AG04450 (cell line): ENCODE measurements at places on chromosomes 2 and 18.

DNA sequence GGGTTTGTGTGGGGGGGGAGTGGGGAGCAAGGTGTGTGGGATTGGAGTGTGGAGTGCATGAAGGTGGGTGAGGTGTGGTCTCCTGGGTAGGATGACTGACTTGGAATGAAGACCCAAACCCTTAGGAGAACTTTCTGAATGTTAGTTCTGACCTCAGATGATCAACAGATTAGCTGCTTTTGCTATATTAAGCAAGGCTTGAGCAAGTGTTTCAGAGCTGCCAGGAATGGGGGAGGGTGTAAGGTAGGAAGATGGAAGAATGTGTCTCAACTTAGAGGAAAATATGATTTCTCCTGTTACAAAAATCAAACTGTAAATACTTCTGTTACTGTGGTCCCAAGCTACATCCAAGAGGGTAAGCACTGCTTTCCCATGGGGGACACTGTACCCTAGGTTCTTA lies 273.6 kb downstream of the TGIF1 start:
- DNase-seq = no peak

- no peak for DNase-seq
Measured at GRCh38 chr2:40752796-40753195, 300.9 kb upstream of the SLC8A1 start.

GRCh38 chr2:171169839-171170238 lies 9.1 kb upstream of the TLK1 start:
- DNase-seq = no peak

GRCh38 chr2:239553376-239554000 lies 152.7 kb upstream of the HDAC4 start:
- no peak for DNase-seq

DNA sequence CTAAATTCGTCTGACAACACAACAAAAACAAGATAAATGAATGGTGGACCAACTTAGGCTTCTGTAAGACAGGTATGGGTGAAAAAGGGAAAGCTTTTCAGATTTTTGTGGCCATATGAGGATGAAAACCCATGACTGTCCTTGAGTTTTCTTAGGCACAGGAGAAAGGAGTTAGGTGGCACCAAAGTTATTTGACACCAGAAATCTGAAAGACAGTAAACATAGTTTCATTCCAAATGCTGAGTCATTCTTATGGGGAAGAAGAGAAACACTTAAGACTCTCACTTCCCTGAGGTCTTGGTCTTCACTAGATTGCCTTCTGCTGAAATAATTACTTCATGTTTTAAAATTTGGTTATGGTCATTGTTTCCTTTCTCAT lies 5.2 kb upstream of the GPD2 start:
- no peak for DNase-seq

DNA sequence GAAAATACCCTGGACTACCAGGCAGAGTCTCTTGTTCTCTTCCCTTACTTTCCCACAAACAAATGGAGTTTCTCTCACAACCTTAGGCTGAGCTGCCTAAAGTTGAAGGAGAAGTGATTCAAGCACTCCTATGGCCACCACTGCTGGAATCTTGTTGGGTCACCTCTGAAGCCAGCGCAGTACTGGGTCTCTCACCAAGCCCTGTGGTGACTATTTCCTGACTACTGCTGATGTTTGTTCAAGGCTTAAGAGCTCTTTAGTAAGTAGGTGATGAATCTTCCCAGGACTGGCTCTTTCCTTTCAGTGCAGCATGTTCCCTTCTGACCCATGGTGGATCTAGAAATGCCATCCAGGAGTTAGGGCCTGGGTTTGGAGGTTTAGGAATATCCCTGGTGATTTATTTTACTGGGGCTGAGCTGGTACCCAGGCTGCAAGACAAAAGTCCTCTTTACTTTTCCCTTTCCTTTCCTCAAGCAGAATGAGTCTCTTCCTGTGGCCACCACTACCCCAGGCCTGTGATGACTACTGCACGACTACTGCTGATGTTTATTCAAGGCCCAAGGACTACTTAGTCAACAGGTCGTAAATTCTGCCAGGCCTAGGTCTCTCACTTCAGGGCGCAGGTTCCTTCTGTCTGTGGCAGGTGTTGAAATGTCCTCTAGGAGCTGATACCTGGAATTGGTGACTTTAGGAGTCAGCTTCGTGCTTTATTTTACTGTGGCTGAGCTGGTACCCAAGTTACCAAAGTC lies 121.8 kb downstream of the SLC4A10 start:
- DNase-seq = no peak

- no peak for DNase-seq
Measured at GRCh38 chr2:109514857-109515256, 98.9 kb downstream of the SEPTIN10 start.

DNA sequence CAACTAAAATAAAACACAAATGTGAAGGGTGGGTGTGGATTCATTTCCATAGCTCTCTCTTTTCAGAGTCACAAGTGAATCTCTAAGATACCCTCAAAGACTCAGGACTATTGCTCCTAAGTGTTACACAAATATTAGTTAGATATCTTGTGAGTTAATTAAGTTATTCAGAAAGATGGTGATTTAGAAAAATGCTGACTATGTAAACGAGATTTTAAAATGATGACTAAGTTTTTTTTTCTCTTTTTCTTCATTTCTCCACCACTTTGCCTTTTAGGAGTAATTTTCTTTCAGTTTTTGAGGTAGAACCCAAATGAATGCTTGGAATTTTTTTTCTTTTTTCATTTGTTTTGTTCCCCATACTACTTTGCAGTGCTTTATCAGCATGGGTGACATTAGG lies 479.7 kb downstream of the SPAG16 start:
- no peak for DNase-seq

GRCh38 chr18:24014062-24014985 lies at the start of gene TTC39C:
Gene TTC39C, plus strand, starts transcription at chr18:24014754. Its CDS starts 118 bp downstream, at chr18:24014872.
- DNase-seq = no peak

GRCh38 chr18:435940-436339 lies 64.6 kb downstream of the COLEC12 start:
- DNase-seq = no peak

GRCh38 chr2:86050301-86050700 lies 55.4 kb downstream of the POLR1A start:
- DNase-seq = no peak

GRCh38 chr2:29195796-29196195 lies 80.6 kb downstream of the CLIP4 start:
- no peak for DNase-seq

- no peak for DNase-seq
Measured at GRCh38 chr18:22169889-22170420, 566 bp downstream of the GATA6 start.

GRCh38 chr2:45227347-45227746 lies 218.1 kb upstream of the SIX2 start:
- DNase-seq = no peak

- no peak for DNase-seq
Measured at GRCh38 chr2:12861344-12861930, 144.7 kb downstream of the TRIB2 start.

DNA sequence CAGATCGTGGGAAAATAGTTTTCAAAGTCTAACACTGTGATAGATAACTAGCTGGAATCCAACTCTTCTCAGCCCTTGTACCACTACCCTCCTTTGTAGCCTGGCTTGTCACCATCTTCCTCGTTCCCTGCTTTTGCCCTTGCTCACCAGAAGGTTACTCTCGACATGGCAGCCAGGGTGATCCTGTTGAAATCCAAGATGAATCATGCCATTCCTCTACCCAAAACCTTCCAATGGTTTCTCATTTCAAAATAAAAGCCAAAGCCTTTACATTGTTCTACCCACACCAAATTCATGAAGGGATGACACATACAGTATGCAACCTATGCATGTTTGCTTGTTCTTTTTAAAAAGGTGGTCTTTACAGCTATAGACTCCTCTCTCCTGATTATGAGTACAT lies 45.7 kb downstream of the STAT4 start:
- DNase-seq = no peak

- no peak for DNase-seq
Measured at GRCh38 chr2:241746084-241746483, 11.7 kb downstream of the D2HGDH start.

- no peak for DNase-seq
Measured at GRCh38 chr2:202122980-202123720, 50.1 kb downstream of the KIAA2012 start.

DNA sequence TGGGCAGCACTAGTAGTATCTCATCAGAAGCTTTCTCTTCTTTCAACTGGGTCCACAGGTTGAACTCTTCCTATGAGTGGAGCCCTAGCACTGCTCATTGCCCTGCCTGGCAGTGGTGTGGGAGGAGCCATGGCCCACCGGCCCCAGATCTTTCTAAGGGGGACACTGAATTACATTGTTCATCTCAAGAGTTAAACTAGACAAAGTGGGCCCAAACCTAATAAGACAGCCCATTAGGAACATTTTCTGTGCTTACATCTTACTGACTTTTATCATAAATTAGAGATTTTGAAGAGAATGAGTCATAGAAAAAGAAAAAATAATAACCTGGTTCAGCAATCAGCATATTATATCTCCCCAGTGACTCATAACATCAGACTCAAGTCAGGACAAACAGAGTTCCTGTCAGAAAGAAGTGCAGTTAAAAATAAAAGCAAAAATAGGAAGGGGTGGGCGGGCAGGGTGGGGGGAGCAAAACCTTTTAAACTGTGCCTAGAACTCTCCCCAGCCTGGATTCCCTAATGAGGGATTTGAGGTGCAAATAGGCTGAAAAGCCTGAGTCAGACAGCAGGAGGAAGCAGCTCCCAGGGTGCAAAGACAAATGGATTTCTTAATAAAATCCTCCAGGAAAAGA lies 161.6 kb upstream of the TRIB2 start:
- no peak for DNase-seq

DNA sequence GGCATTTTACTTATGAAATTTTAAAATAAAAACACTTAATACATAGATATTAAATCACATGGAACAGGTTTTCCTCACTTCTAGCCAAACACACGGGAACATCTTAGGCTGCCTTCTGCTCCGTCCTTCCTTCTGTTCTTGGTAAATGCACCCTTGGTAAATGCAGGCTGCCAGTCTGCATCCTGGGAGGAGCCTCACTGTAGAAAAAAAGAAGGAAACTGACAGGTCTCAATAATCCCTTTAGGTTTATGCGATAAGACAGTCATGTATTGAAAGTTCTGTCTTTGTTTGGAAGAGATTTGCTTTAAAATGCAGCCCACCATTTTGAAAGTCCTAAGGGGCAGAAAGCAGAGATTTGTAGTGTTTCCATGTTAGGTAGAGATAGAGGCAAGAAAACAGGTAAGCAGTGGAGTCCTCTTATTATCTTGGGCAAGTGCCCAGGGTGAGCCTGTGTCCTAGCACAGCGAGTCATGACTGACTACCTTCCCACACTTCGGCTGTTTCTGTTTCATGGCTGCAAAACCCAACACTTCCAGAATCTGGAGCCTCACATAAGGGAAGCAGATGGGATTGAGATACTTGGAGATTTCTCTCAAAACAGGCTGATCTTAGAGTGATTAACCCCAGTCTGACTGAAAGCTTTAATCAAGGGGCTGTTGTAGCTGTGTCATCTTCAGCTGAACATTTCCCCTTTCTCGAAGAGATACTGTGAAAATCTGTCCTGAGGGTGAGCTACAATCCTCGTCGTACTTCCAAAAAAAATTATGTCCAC lies 131.4 kb upstream of the MAP3K20 start:
- no peak for DNase-seq

DNA sequence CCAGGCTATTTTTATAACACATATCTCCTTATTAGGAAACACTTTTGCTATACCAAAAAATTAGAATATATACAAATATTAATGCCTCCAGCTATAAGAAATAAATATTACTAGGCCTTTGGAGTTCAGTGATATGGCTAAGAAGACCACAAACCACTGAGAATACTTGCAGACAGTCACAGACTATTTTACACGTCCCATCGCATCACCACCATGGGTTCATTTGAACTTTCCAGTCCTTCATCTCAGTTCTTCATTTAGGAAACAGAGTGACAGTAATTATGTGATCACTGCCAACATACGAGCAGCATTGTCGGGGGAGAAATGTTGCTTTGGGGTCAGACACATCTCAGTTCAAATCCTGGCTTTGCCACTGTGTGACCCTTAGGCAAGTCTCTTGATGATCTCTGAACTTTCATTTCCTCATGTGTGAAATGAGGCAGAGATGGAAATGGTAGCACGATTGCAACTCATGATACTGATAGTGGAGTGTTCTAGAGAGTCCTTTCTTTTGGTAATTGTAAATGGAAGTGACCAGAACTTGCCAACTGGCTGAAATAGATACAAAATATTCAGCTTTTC lies 138.9 kb upstream of the NRP2 start:
- no peak for DNase-seq

GRCh38 chr2:218312267-218312756 lies 20.0 kb upstream of the TMBIM1 start:
- DNase-seq = no peak

- no peak for DNase-seq
Measured at GRCh38 chr2:241741016-241741415, 6.6 kb downstream of the D2HGDH start.

- DNase-seq = no peak
Measured at GRCh38 chr18:64639536-64639935, 490.6 kb upstream of the LINC00305 start.

DNA sequence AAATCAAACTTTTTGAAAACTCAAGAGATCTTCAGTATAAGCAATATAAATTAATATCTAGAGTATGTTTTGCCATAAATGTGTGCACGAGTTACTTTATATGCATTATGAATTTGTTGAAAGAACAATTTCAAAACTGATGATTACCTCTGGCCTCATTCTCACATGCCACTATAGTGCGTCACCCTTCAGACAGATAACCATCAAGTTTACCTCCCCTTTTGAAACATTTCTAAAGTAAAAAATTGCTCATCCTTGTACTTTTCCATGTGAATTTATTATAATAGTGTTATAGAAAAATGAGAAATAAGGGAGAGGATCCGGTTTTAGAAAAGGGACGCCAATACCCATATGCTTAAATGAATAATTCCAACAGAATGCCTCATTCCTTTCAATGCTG lies 38.3 kb downstream of the ZEB2 start:
- DNase-seq = no peak

DNA sequence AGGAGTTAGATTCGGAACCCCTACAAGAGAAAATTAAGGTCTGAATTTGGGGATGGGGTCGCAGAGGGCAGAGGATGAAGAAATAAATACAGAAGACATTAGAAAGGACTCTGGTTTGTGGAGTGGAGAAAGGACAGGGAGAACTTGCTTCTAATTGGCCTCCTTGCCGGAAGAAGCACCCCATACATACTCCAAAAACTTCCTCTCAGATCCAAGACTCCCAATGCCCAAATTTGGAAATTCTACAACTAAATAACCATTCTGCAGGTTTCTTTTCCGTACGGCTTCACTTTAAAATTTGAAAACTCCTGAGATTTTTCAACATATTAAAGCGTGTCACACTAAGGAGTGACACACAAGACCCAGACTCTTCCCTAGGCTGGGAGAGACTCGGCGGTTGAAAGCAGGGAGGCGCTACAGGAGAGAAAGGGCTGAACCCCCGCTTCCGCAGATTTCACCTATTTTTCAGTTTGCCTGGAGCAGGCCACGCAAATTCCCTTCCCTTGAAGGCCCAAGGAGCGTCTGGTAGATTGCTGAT lies 478 bp downstream of the CLHC1 start:
- no peak for DNase-seq

GRCh38 chr2:176818617-176819016 lies 394.0 kb upstream of the HNRNPA3 start:
- DNase-seq = no peak

DNA sequence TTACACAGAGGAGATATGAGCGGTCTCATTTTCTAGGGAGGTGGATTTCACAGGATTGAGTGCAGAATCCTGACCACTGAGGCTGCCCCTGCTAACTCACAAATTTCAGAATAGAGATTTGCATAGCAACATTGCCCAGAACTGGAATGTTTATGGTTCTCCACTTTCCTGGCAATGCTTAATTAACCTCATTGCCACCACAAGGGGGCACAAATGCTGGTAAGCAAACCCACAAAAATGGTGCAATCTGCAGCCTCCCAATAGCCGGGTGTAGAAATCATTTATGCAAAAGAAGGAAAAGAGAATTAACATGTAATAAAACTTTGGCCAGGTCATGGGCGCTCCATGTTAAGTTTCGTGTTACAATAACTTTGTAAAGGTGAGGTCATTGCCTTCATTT lies 112.4 kb downstream of the CYRIA start:
- no peak for DNase-seq
